ENCODE measurements at places on chromosomes 1 and 21.
A peak's percentile ranks its signal among the peaks of the same experiment; 100 is the strongest.

DNA sequence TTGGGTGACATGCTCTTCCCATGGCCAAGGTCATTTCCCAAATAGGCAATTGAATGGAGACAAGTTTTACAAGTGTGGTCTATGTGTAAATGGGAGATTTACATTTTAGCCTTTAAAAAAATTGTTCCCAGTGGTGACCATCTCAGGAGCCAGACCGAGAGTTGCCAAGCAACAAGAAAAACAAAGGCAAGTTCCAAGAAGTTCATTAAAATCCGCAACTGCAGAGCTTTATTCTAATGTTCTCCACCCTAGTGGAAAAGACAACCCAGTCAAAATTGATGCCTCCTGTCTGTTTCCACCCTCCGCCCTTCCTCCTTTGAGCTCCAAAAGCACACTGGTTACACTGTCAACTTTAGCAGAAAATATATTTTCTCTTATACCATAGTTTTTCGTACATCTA is 33.2 kb upstream of the CD55 start:
- DNase-seq = no peak

GRCh38 chr1:166272851-166273250 is 106.0 kb upstream of the FAM78B start:
- DNase-seq = no peak

- no peak for DNase-seq
Observed at GRCh38 chr1:156868341-156868740, 7.7 kb downstream of the NTRK1 start.

DNA sequence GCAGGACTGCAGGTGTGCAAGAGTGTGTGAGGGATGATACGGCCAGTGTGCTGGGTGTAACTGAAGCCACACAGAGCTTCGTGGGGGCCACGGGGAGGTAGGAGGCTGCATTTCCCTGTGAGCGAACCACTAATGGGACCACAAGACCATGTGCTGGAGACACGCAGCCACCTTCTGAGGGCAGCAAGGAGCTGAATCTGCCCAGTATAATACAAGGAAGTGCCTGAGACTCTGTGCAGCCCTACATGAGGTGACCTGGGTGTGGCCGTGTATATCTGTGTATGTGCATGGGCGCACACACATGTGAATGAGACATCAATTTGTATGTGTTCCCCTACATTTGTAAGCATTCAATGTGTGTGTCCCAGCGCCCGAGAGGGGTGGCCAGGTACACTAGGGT is 50.8 kb downstream of the CHD5 start:
- no peak for DNase-seq

GRCh38 chr1:228369608-228370438 is 36.8 kb downstream of the TRIM11 start:
- no peak for DNase-seq

GRCh38 chr1:177561436-177561835 is 390.7 kb downstream of the BRINP2 start:
- no peak for DNase-seq

- DNase-seq = no peak
Observed at GRCh38 chr1:222798116-222798515, 16.7 kb upstream of the DISP1 start.

DNA sequence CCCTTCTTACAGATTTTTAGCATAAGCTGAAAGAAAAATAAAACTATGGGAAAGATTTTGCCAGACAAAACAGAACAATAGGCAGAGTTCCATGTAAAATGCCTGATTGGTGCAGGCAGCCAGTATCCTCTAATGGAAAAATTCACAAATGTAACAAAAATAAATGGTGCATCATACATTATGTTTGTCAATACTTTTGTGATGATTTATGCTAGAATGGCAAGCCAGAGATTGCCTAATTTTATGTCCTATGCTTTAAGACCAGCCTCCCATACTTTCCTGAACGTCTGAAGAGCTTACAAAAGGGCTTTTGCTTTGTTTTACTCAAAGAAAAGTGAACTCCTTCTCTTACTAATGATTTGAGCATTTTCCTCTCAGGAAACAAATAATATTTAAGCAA is 81.5 kb upstream of the KCNJ15 start:
- DNase-seq = no peak

- DNase-seq = no peak
Observed at GRCh38 chr1:31241321-31241720, 1.6 kb upstream of the NKAIN1 start.

DNA sequence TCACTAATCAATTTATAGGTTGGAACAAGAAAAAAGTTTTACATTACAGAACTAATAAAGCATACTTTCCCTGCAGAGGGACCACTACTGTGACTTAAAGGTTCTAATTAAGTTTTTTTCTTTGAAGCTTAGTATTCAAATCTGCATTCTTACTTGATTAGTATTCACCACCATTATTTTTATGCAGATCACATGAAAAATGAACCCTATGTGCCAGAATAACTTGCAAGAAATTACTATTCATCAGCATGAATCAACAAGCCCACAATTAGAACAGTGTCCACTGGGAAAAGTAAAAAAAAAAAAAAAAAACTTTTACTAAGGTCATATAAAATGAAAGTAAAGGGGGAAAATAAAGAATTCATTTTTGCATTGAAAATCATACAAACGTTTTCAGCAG is 90.8 kb downstream of the SMYD3 start:
- no peak for DNase-seq

- DNase-seq = peak; percentile 60
Observed at GRCh38 chr1:24415910-24416665, 486 bp downstream of the NIPAL3 start.

GRCh38 chr1:201778279-201779065 is 50.5 kb upstream of the IPO9 start:
- DNase-seq = no peak

- DNase-seq = no peak
Observed at GRCh38 chr1:216518844-216519627, 95.8 kb upstream of the USH2A start.

GRCh38 chr1:7845761-7846160 is 7.1 kb downstream of the UTS2 start:
- DNase-seq = no peak

- DNase-seq = no peak
Observed at GRCh38 chr1:18670121-18670867, 39.6 kb downstream of the PAX7 start.

- no peak for DNase-seq
Observed at GRCh38 chr1:24998563-24999245, 68.6 kb upstream of the RUNX3 start.

- no peak for DNase-seq
Observed at GRCh38 chr1:165080253-165080896, 276.1 kb downstream of the LMX1A start.

DNA sequence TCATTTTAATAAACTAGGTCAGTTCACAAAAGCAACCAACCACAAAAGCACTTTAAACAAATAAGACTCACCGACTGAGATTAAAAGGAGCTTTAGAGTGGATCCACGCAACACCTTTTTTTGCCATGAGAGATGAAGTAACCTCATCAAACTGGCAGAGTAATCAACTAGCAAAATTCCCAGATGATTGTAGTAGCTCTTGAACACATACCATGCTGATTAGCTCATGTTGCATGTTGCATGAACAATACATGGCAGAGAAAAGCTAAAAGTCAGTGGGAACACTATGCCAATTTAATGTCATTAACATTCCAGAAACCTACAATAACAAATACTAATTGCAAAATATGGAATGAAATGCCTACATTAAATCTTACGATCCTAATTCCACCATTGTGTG is 4.1 kb downstream of the WARS2 start:
- no peak for DNase-seq

DNA sequence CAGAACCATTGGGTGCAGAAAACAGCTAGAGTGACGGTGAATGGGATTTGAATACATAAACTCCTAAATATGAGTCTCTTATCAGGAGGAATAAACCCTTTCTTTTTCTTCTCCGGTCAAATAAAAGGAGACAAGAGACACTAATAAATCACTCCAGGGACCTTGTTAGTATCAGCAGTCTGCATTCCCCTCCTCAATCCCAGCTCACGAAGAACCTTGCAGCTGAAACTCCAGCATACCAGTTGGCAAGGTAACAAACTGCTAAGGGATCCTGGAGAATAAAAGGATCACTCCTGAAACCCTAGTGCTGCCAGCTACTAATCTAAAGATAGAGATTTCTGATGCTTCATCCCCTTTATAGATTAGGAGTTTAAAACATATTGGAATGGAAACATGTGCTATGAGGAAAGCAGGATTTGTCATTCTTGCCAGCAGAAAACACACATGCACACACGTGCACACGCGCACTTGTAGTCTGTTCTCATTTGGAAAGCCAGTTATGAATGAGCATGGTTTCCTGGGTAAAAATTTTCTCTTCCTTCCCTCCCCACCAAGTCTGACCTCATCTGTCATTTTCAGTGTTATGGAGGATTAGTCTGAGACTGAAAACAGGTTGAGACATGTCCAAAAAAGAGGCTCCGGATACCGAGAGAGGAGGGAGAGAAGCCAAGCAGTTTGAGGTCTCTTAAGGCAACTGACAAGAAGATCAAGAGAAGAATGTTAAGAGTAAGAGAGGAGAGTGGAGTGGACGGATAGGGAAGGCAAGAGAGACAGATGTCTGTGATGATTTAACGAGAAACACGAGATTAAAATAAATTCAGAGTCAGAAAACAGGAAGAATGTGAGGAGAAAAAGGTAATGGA is 10.9 kb downstream of the IER5 start:
- DNase-seq = peak; percentile 69

GRCh38 chr1:157195521-157196244 is 57.5 kb upstream of the ETV3 start:
- DNase-seq = no peak

DNA sequence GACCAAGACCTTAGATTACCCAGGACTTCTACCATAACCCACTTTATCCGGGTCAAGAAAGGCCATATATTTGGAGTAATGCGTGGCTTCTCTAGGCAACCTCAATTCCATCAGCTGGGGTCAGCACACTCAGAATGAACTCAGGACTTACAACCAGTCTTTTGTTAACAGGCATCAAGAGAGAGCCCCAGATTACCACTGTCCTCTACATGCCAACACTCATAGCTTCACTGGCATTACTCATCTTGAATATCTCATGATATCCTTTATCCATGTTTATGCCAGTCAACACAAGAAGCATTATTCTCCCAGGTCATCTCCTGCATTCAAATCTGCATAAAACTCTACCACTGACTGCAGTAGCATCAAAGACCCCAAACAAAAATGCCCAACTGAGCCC is 6.6 kb upstream of the FCGR2A start:
- DNase-seq = no peak

DNA sequence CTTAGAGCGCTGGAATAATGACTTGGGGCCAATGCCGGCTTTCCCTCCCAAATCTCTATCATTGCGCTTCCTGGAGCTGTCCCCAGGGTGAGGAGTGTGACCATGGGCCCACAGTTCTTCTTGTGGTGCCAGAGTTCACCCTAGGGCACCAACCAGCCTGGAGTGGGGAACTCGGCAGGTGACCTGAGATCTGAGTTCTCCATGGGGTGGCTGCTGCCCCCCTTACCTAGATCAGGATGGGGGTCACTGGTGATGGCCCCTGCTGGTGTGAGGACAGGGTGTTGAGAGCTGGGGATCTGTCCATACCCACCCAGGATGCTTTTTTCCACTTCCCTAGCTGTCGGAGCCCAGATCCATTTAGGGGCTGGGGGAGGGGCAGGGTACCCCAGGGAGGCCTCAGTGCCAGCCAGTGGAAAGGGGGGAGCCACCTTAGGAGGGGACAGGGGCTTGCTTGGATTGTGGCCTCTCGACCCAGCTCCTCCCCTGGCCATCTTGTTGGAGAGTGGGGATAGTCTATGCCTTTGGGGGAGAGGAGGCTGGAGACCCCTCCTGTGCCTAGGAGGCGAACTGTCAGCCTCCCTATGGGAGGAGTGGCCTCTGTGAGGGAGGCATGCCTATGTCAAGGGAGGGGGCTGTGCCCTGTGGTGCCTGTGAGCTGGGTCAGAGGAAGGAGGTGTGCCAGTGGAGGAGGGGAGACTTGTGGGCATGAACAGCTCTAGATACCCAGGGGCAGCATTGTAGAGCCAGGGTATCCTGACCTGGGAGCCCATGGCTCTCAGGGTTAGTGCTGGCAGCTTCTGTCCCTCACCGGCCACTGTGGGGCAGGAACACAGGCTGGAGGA is 1.7 kb downstream of the FOXO6 start:
- no peak for DNase-seq
